ENCODE measurements at places on chromosomes 6 and 20.

DNA sequence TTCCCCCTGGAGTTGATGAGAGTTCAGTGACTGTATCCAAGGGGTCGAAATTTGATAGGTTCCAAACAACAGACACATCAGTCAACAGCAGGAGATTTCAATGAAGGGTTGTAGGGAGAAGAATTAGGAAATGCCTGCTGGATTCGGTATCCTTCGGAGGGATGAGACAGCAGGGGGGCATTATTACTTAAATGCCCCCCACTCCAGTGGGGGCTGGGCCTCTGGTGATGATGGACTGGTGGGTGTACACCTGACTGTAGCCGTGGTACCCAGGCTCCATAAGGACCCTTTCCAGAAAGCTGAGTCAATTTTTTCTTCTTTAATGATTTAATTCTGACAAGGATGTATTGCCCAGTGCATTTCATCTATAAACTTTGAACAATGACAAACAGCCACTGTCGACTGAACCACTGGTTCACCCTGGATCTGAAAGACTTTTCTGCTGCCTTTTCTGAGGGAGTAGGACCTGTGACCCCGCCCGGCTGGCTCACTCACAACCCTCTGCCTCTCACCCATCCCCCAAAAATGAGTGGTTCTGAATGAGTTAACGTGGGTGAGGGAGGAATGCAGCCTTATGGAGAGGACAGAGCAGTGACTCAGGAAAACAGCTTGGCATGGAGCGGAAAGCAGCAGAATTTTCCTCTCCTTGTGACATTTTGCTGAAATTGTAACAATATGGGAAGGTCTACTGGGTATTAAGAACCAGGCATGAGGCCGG, 41.0 kb downstream of the ZMYND8 start:
- no peak for DNase-seq

- DNase-seq, result no peak
Measured at GRCh38 chr20:19706463-19706862, 51.6 kb upstream of the RIN2 start.

- no peak for DNase-seq
Measured at GRCh38 chr6:72425003-72425681, 196.7 kb upstream of the KCNQ5 start.

DNA sequence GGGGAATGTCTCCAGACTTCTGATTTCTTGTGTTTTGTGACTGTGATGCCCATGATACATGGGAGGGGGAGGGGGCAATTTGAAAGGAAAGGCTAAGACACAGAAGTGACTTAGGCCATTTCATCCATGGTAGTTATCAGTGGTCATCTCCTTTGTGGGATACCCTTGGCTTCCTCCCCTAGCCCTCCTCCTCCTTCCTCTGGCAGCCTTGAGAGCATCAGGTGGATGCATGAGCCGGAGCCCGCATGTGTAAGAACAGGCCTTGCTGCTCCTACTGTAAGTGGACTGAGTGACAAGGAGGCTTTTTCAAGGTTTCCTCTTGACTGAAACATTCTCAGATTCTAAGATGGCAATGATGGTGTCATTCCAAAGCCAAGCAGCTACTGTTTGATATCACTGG, 874 bp downstream of the CD83 start:
- no peak for DNase-seq

- DNase-seq, result peak; percentile 3
Measured at GRCh38 chr6:11198663-11199603, 33.5 kb downstream of the NEDD9 start.

GRCh38 chr6:71236926-71237434, 51.6 kb upstream of the OGFRL1 start:
- DNase-seq, result no peak

DNA sequence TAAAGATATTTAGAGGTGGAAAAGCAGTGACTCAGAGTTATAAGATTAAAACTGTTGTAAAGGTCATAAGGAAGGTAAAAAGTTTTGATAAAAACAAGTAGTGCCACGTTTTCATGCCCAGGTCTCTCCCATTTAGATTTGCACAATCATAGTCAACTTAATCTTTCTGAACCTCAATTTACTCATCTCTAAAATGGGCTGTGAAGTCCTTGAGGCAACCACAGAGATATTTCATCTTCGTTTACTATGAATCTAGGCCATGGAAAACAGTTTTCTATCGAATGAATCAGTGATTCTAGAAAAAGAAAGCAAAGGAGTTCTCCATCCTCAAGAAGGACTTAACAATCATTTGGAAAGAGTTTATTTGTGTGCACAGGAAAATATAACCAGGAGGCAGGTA, 190.2 kb downstream of the EDN1 start:
- DNase-seq, result no peak

- DNase-seq, result no peak
Measured at GRCh38 chr20:57212534-57213276, 53.7 kb downstream of the BMP7 start.

DNA sequence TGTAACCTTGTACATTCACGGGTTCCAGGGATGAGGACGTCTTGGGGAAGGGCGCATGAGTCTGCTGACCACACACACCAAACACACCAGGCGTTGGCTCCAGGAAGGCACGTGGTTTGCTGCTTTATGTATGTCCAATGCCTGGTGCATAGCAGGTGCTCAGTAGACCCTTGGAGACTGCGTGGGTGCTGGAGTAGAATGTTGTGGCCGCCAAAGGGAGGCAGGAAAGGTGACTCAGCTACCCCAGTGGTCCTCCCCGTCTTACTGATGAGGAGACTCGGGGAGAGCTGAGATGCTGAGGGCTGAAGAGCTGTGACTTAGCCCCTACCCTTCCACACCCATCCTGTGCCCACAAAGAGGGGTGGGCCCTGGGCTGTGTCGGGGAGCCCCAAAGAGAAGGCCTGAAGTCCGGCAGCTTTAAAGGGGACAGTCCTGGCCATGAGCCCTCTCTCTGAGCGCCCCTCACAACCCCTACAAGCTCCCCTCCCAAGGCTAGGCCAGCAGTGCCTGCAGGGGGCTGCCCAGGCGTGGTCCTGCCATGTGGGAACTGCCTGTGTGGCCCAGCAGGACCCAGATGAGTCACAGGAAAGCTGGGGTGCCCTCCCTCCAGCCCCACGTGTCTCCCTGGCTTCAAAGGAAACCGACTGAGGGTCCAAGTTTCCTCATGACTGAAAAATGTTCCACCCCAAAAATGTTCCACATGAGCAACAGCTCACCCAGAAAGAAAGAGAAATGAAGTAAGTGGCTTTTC, 28.0 kb upstream of the PTGIS start:
- no peak for DNase-seq

DNA sequence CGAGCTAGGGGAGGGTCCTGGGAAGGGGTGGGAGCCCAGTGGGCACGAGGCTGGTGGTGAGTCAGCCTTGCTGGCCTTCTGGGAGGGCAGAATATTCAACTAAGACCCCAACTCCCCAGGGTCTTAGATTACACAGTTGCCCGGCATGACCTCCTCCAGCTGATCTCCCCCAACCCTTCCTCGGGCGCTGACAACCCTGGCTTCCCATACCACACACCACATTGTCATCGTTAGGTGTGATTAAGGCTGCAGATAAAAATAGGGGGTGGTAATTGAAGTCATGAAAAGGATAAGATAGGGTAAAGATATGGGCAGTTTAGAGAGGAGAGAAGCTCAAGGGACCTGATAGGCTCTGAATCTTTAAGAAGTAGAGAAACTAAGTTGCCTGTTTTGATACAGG, 10.5 kb downstream of the CDC40 start:
- DNase-seq, result no peak

DNA sequence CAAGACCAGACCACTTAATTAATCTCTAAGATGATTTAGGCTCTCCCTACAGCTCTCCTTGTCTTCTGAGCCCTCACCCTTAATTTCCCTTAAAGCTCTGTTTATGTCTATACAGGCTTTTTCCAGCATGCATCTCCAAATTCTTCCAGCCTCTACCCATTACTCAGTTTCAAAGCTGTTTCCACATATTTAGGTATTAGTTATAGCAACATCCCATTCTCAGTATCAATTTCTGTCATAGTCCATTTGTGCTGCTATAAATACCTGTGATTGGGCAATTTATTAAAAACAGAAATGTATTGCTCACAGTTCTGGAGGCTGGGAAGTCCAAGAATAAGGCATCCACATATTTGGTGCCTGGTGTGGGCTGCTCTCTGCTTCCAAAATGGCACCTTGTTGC, 2.3 kb upstream of the SERPINB1 start:
- DNase-seq, result no peak

GRCh38 chr6:4727671-4728435, 48.4 kb upstream of the CDYL start:
- DNase-seq, result no peak

DNA sequence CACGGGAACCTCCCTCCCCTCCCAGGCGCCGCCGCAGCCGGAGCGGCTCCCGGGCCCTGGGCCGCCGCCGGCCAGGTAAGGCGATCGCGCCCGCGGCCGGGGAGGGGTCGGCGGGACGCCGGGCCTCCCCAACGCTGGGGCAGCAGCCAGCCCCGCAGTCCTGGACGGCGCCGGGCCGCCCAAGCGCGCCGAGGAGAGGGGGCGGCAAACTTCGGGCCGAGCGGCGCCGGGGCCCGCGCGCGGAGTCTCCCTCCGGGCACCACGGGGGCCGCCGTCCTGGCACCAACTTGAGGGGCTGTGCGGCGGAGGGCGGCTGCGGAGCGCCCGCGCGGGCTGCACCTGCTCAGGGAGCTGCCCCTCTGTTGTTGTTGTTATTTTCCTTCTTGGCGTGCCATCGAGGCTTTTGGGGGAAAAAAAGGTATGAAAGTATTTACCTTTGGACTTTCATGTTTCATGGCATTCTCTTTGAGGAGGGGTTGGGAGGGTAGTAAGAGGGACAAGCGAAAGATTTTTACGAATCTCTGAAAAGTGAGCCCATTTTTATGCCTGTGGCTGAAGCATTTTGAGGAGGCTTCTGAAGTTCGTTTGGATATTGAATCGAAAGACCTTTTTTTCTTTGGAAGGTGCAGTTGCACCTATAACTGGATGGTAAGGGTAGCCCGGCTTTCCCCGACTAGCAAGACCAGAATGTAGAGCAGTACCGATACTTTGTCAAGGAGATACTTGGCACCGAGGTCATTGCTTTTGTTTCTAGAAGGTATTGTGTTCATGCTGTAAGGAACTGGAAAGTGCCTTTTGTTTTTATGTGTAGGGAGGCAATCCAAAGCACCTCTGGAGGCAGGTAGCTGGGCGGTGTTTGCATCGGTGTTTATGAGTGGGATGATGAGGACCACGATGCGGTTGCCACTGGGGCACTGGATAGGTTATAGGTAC, at the start of gene RNF182:
RNF182 (plus strand) TSS at position 4 of the 933 bp plus-strand sequence. CDS start 52,168 bp downstream, outside the sequence.
- no peak for DNase-seq

DNA sequence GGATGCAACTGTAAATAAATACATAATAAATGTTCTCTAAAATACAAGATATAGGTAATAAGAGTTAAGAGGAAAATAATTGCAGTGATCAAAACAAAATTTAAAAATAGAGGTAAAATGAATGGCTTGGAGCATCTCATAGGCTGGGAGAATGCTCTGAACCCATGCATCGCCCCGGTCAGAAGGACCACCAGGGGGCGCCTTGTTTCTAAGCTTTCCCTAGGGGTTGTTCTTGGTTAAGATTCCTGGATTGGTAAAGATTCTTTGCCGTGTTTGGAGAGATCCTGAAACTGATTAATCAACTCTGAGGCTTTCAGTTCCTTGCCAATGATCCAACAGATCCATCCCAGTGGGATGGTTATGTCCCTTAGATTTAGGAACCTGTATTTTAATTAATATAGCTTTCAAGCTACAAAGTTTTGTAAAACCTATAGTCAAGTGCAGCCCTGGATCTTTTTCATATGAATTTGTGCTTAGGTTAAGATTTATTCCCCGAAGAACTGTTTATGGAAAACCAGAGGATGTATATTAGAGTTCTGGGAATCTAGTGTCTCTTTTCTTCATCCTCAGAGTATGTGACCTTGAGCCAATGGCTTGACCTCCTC, 45.3 kb upstream of the PRELID3B start:
- peak; percentile 86 for DNase-seq

- no peak for DNase-seq
Measured at GRCh38 chr6:128370072-128370471, 150.3 kb downstream of the PTPRK start.

GRCh38 chr20:47428851-47429336, 72.4 kb upstream of the ZMYND8 start:
- no peak for DNase-seq

Measured in effector CD4-positive, alpha-beta T cell (primary cell).